ENCODE measurements at places on chromosomes 12 and 14. TPM values are rescaled to one million over a fixed set of nuclear protein-coding genes. Genes with fewer than 3 reads are reported as not detected.

- DNase-seq = no peak
These were observed 20.2 kb upstream of the FAM234B start for GRCh38 chr12:13023811-13024530.

DNA sequence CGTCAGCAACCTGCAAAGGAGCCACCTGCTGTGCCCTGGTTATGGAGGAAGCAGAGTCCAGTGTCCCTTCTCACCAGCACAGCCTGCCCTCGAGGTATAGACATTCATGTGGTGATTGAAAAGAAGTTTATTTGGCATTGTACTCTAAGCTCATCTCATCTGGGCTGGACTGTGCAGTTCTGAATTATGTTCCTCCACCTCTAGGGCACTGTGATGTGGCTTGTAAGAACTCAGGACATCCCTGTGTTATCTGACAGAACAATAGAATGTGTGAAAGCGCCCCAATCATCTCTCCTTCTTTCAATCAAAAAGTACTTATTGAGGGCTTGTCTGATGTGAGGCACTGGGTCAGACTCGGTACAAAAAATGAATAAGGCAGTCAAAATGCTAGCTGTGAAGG lies 140.1 kb downstream of the DHRS2 start:
- no peak for DNase-seq

DNA sequence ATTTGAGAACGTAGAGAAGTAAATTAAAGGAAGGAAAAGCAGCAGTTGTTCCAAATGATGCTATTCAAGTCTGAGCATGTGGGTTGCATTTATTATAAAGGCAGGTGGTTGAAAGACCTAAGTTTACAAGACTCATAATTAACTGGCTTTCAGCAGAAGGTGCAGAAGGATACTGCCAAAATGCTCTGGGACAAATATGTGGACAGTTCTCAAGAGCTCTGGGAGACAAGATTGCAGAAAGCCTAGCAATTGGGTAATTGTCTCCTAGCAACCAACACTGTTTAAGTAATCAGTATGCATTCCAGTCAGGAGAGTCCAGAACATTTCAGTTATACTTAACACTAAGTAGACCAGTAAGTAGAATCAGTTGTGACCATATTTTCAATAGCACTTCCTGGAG lies 131.5 kb downstream of the GPR135 start:
- DNase-seq = no peak

- no peak for DNase-seq
These were observed 166.6 kb downstream of the KTN1 start for GRCh38 chr14:55746558-55746957.

GRCh38 chr12:92431146-92431545 lies 271.6 kb upstream of the PLEKHG7 start:
- DNase-seq = peak; percentile 60

DNA sequence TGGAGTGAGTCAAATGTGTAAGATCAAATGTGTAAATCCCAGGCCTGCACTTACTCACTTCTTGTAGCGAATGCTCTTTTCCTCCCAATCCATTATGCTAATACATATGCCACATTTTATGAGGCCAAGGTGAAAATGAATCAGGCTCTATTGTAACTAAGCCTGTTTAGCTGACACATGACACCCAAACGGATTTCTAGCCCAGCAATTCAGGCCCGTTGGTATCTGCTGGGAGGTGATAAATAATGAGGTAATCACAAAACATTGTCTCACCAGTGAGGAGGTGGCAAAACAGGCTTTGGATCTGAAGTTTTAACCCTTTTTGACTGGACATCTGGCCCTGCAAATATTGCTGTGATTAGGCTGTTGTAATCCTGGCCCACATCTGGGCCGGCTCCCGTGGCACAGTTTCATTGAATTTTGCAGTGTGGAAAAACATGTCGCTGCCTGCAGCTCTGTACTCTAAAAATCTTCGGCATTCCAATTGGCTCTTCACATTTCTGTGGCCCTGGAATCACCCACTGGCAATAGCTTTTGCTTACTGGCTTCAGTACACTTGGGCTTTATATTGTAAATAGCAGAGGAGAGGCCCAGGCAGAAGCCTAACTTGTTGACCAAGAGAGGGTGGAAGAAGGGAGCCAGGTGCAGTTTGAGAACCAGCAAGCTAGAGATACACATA lies 106.1 kb downstream of the PAX9 start:
- DNase-seq = no peak

GRCh38 chr12:58285551-58285950 lies 344.2 kb downstream of the ATP23 start:
- no peak for DNase-seq

GRCh38 chr12:132465269-132466190 lies 24.4 kb upstream of the FBRSL1 start:
- DNase-seq = no peak

DNA sequence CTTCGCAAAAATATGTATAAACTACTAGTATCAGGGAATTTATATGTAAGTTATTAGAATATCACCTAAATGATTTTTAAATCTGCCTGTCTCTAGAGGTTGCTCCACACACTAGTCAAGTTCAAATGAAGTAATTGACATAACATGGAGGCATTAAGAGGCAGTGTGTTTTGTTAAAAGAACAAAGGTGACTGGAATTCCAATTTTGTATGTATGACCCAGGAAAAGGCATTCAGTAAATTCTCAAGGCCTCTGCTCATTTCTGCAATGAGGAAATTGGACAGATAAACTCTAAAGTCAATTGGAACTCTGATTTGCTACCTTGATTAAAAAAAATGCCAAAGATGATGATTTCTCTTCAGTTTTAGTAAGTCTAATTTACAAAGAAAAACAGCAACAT lies 117.1 kb downstream of the NAV3 start:
- no peak for DNase-seq

- peak; percentile 34 for DNase-seq
These were observed 1.3 kb upstream of the OR4E2 start for GRCh38 chr14:21652209-21652808.

The KRT3 gene
- not detected for total RNA-seq

The TAPBPL gene
- total RNA-seq = 72.0 TPM

The LAG3 gene
- total RNA-seq = 1.8 TPM

The OTOGL gene
- 0.61 TPM for total RNA-seq

The B3GNT4 gene
- total RNA-seq = 0.26 TPM

The ARG2 gene
- total RNA-seq = 0.84 TPM

The NR4A1 gene
- 16.2 TPM for total RNA-seq
